ENCODE measurements at places on chromosomes 3 and 15. TPM values are rescaled to one million over a fixed set of nuclear protein-coding genes. Genes with fewer than 3 reads are reported as not detected.

CCR1 gene
- total RNA-seq = 0.68 TPM

BUB1B gene
- 10.7 TPM for total RNA-seq

AADACL2 gene
- total RNA-seq = 33.5 TPM

- DNase-seq = peak; percentile 80
Observed at GRCh38 chr15:63348392-63348791, 33.3 kb downstream of the CA12 start.

DNA sequence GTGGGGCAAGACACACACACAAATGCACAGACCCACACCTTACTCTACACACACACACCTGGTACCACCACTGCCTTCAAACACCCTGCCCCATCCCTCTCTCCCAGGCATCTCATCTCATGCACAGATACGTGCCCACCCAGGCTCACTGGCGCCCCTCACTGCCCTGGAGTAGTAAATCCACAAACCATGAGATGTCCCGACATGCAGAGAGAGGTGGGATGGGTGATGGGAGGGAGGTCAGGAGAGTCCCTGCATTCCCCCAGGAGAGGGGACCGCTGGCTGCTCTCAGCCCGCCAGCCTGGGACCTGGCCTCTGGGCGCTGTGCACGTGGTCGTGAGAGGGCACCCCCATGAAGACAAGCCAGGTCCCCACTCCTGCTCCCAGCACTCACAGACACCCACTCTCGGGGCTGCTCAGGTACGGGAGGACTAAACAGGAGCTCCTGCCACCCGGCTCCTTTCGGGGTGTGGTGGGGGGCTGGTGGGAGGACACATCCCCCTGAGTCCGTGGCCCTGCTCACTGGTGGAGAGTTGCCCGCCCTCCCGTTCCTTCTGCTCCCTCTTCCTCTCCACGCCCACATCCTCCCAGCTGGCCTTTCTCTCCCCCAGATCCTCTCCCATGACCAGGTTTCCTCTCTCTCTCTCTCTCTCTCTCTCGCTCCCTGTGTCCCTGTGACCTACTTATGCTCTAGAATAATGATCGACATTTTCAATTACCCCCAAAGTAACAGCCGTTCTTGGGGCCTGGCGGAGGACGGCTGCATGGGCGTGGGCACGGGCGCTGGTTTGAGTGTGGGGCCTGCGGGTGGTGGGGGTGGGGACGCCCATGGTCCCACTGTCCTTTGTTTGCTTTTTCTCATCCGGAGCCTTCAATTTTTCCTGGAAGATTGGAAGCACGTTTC, 18.9 kb upstream of the CSPG4 start:
- DNase-seq = peak; percentile 70
